ENCODE measurements at places on chromosomes 13 and 19. TPM values are rescaled to one million over a fixed set of nuclear protein-coding genes. Genes with fewer than 3 reads are reported as not detected.

DNA sequence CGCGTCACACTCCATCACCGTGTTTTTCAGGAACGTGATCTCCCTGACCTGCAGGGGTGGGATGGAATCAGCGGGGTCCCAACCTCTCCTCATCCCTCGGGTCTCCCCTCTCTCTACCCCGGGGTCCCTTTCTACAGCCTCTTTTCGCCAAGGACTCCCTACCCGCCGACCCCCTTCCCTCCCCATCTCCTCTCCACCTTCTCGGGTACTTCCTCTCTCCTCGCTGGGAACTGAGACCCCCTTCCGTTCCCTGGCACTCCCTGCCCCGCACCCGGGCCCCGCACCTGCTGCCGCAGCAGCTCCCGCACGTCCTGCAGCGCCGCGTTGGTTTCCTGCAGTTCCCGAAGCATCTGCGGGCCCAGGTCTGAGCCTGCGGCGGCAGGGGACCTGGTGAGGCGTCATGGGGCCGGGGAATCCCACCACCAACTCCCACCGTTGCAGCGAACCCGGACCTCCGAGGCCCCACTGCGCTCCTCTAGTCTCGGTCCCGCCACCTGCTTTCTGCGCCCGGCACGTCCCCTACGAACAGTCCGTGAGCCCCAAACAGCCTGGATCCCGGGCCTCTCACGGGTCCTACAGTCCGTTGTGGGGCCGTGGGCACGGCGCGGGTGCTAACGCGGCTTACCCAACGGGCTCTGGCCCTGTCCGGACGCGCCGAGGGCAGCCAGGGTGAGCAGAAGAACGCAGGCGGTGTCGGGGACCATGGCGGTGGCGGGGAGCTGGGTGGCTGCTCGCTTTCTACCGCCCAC lies at the start of gene COMP:
TSS of gene COMP (minus strand) at position 740 of the 749 bp plus-strand sequence. CDS start at position 704, 36 bp downstream.
- no peak for DNase-seq

GRCh38 chr19:32471095-32471494 lies 65.5 kb downstream of the DPY19L3 start:
- DNase-seq, result no peak

GRCh38 chr13:29679396-29680053 lies 84.0 kb upstream of the SLC7A1 start:
- DNase-seq, result no peak

- no peak for DNase-seq
Measured at GRCh38 chr19:18170714-18171255, 2.8 kb upstream of the IFI30 start.

- DNase-seq, result no peak
Measured at GRCh38 chr19:47512183-47512947, 2.5 kb downstream of the NAPA start.

GRCh38 chr19:43468354-43469159 lies 3.1 kb upstream of the LYPD3 start:
- DNase-seq, result no peak

DNA sequence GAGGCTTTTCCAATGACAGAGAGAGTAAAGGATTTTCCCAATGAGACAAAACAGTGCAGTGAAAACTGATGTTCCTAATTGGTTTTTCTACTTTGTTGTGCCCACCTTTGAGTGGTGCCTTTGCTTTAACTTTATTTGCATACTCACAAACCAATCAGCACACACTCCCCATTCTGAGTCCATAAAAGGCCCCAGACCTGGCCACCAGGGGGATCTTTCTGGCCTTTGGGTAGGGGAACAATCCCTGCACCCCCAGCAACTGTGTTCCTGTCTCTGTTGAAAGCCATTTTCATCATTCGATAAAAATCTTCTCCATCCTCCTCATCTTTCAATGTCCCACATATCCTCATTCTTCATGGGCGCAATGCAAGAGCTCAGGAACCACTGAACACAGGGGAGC lies 252.8 kb downstream of the B3GLCT start:
- no peak for DNase-seq

DNA sequence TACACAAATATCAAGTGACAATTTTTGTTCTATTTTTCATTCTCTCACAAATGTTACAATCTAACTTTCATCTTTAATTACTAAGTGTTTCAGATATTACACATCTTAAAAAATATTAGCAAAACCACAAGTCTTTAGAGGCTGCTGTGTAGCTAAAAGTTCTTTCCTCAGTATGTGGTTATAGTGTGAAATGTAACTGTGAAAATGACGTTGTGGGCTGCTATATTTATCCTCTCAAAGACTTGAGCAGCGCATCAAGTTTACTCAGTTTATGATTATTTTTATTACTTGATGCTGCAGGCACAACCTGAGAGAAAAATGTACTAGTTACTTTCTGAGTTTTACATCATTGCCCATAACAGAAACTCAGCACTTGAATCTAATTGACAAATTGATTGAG lies 2860.6 kb upstream of the PCDH20 start:
- DNase-seq, result no peak

DNA sequence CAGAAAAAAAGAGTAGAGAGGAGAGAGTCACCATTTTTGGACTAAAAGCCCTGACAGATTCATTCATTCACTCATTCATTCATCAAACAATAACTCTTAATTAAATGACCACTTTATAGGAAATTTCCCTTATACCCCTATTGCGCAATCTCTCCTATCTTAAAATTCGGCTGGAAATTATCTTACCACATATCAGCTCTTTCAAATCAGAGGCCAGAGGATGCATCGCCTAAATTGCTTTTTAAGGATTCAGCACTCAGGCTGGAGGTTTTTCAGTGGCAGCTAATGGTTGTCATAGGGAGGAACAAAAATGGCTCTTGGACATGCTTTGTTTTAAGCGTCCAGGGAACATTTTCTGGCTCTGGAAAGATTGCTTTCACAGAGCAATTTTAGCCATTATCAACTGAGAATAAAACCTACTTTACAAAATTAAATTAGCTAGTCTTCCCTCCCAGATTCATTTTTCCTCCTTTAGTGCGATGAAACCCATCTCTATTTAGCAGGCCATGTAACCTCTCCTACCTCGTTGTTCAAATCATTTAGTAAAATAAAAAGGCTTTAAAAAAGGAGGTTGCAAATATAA lies 115.2 kb downstream of the OLFM4 start:
- no peak for DNase-seq

The ZSWIM9 gene
- total RNA-seq, result 1.5 TPM

The FBXL12 gene
- total RNA-seq, result 17.2 TPM

The TEX29 gene
- total RNA-seq, result not detected

The MAST1 gene
- not detected for total RNA-seq

The IQCN gene
- 41.1 TPM for total RNA-seq
